ENCODE measurements at places on chromosomes 3 and 15. TPM values are rescaled to one million over a fixed set of nuclear protein-coding genes. Genes with fewer than 3 reads are reported as not detected.

MITF gene
- 13.6 TPM for total RNA-seq

AP3B2 gene
- 2.0 TPM for total RNA-seq

CD200 gene
- total RNA-seq: 23.0 TPM

TM4SF1 gene
- total RNA-seq: 124 TPM

TAGLN3 gene
- total RNA-seq: 3.1 TPM

TRAK1 gene
- total RNA-seq: 66.0 TPM

NMNAT3 gene
- 7.5 TPM for total RNA-seq

NANOGP8 gene
- total RNA-seq: 0.53 TPM

CCRL2 gene
- total RNA-seq: 2.5 TPM

APH1B gene
- total RNA-seq: 20.2 TPM

MASP1 gene
- total RNA-seq: 4.9 TPM

ARNT2 gene
- 9.7 TPM for total RNA-seq

ZMAT3 gene
- 13.5 TPM for total RNA-seq

NR1D2 gene
- 64.0 TPM for total RNA-seq

DPPA4 gene
- 0.16 TPM for total RNA-seq

GCSAM gene
- total RNA-seq: 1.7 TPM

HESX1 gene
- total RNA-seq: 2.3 TPM

MGLL gene
- 23.4 TPM for total RNA-seq

B3GALNT1 gene
- 37.5 TPM for total RNA-seq

GOLGA8J gene
- not detected for total RNA-seq

TRH gene
- total RNA-seq: 0.16 TPM

ITIH1 gene
- total RNA-seq: not detected

SPINK8 gene
- not detected for total RNA-seq

CYP8B1 gene
- total RNA-seq: not detected

TLR9 gene
- total RNA-seq: 0.11 TPM

LRRC31 gene
- not detected for total RNA-seq

SUSD5 gene
- total RNA-seq: 3.0 TPM

POLR2M gene
- 320 TPM for total RNA-seq

ANKUB1 gene
- not detected for total RNA-seq

All from urinary bladder (tissue), 4 donors.